ENCODE measurements at places on chromosomes 16 and 17. TPM values are rescaled to one million over a fixed set of nuclear protein-coding genes. Genes with fewer than 3 reads are reported as not detected.

- DNase-seq, result no peak
These were observed 1.2 kb downstream of the MIEF2 start for GRCh38 chr17:18261659-18262058.

DNA sequence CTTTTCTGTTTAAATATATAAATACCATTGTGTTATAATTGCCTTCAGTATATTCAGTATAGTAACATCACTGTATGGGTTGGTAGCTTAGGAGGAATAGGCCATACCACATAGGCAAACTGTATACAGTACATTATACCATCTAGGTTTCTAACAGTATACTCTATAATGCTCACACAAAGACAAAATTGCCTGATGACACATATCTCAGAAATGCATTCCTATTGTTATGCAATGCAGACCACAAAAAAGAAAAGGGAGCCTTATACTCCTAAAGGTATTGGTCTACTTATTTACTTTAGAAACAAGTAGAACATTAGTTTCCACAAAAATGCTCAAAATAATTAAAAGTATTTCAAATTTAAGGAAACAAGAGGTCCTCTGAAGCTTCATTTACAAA is 47.9 kb downstream of the SETD6 start:
- no peak for DNase-seq

Gene CLUH
- total RNA-seq, result 65.5 TPM

DNA sequence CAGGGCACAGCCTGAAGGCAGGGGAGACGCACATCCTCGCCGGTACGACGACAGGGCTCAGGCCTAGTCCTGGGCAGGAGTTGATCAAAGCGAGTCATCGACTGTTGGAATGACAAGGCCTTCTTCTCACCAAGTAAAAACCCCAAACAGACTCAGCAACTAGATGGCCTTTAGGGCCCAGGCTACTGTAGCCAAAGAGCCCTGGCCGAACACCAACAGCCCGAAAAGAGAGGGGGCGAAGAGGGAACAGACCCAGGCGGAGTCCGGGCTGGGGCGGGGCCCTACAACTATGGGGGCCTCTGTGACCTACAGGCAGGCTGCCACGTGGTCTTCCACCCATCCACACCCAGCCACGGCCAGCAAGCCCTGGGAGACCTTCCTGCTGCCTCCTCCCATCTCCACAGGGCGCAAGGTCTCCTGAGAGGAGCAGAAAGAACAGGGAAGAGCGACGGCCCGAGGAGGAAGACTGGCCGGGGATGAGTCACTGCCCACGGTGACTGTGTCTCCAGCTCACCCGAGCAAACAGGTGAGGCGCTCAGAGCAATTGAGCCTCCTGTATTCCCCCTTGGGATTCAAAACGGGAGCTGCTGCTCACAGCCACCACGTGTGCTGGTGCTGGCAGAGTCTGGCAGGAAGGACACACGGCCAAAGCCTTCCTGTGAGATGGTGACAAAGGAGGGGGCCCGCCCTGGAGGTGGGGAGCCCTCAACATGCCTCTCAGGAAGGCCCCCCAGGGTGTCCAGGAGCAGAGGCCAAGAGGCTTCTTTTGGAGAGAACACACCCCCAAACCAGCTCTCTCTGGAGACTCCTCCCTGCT is 17.7 kb downstream of the SLC16A3 start:
- peak; percentile 22 for DNase-seq

Gene TMEM235
- not detected for total RNA-seq

GRCh38 chr16:68626557-68626956 is 18.6 kb upstream of the CDH3 start:
- DNase-seq, result no peak

GRCh38 chr17:17877529-17878358 is 41.0 kb upstream of the SREBF1 start:
- peak; percentile 82 for DNase-seq

- no peak for DNase-seq
These were observed 434.8 kb downstream of the SLC39A11 start for GRCh38 chr17:72657467-72658317.

DNA sequence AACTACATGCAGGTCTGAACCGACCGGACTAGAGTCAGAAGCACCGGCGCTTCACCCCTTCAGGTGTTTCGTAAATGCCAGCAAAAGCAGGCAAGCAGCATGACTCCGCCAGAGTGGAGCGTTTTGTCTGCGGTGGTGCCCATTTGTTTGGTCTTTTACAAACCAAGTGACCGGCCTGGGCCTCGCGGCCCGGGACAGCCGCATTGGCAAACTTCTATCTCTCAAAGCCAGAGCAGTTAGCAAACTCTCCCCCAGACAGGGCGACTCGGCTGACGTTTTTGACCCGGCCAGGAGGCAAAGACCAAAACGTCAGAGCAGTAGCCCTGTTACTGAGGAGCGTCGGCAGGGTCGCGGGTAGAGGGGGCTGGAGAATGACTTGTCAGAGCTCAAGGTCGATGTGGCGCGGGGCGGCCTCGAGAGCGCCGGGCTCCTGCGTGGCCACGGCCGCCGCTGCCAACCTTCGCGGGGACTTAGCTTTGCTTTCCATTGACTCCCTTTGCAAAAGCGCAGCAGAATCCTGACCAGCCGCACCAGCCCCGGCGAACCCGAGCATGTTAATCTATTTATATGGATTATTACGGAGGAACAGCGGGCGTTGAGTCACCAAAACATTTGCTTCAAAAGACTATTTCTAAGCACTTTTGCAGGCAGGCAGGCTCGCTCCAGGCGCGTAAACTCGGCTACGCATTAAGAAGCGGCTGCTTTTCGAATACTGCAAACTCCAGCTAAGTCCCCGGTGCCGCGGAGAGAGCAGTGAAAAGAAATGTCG is 763 bp upstream of the SOX9 start:
- peak; percentile 50 for DNase-seq

- no peak for DNase-seq
These were observed 39.3 kb upstream of the GNG13 start for GRCh38 chr16:839643-840408.

Gene ATPAF2
- total RNA-seq, result 9.6 TPM

- DNase-seq, result peak; percentile 53
These were observed 5.5 kb upstream of the KIF22 start for GRCh38 chr16:29784901-29785500.

- DNase-seq, result no peak
These were observed 8.1 kb upstream of the NLRP1 start for GRCh38 chr17:5592382-5592781.

Gene RANBP10
- 13.5 TPM for total RNA-seq

DNA sequence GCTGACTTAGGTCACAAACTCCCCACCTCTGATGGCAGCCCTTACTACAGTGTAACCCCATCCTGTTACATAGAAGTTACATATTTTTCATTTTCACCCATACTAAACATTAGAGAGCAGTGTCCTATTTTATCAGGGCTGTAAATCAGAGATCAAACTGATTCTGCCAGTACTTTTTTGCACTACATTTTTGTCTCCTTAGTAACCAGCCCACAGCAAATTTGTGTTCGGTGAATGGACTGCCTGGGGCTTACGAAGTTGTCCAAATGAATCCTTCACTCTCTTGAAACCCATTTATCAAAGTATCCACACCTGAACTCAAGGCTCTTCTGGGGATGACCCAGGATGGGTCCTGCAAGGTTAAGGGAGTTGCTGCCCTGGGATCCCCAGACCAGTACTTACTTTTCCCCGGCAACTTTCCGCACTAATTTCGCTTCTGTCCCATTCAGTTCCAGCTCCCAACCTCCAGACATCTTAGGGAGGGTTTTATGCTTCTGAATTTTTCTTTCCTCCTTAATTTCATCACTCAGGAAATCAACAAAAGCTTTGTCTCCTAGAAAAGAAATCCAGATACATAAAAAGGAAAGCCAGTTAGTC is 1.1 kb downstream of the C1QBP start:
- DNase-seq, result no peak

DNA sequence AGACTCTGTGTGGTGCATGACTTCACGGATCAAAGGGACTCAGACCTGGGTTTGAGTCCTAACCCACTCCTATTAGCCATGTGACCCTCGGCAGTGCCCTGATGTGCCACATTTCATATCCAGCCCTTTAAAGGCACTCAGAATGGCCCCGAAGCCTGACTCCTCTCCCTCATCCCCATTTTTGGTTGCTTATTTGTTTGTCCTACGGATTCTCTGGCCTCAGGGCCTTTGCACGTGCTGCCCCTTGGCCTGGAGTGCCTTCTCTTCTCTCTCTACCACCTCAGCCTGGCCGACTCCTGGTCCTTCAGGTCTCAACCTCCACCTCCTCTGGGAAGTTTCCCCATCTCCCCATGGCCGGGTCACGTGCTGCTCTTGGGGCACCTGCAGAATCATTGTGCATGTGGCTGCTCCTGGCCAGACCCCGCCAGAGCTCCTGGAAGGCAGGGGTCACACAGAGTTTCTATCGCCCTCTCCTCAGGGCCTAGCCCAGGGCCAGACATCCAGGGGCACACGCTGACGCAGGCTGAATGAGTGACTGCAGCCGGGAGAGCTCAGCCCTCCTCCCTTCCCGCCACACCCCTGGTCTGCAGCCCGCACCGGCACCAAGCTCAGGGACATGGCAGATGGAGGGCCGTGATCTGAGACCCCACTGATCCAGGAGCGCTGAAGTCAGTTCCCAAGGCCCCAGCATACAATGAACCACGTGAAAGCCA is 22.0 kb upstream of the CIBAR2 start:
- no peak for DNase-seq

- peak; percentile 77 for DNase-seq
These were observed 1.0 kb downstream of the HS3ST3A1 start for GRCh38 chr17:13600475-13601321.

GRCh38 chr16:31149332-31149731 is 534 bp downstream of the PRSS36 start:
- DNase-seq, result no peak

Gene TNK1
- 9.0 TPM for total RNA-seq

DNA sequence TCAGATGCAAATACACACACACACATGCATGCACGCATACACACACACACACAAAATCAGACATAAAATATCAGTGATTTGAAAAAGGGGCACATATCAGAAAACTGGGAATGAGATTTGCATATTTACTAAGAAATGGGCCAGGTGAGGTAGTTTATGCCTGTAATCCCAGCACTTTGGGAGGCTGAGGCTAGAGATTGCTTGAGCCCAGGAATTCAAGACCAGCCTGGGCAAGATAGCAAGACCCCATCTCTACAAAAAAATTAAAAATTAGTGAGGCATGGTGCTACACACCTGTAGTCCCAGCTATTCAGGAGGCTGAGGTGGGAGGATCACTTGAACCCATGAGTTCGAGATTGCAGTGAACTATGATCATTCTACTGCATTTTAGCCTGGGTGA is 22.4 kb upstream of the PNPO start:
- DNase-seq, result no peak

- no peak for DNase-seq
These were observed 41.1 kb downstream of the TMEM11 start for GRCh38 chr17:21172846-21173245.

GRCh38 chr16:48537275-48537674 is 72.7 kb downstream of the N4BP1 start:
- DNase-seq, result no peak

GRCh38 chr17:58764373-58764772 is 8.7 kb downstream of the PPM1E start:
- no peak for DNase-seq

DNA sequence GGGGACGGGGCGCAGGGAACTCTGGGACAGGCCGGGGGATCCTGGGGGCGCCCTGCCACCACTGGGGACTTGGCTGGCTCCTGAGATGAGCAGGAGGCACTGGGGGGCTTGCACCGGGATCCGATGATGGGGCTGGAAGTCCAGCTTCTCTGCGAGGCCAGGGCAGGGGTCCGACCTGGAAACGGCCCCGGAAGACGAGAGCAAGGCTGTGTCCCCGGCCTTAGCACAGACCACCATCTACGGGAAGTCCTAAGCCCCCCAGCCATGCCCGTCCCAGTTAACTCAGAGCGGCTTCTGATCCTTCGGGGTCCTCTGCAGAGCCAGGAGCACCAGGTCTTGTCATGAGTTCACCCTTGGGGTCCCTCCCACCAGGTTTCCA is 573 bp downstream of the CDT1 start:
- no peak for DNase-seq

- no peak for DNase-seq
These were observed 49.9 kb downstream of the TEX14 start for GRCh38 chr17:58641887-58642311.

Gene PHF23
- total RNA-seq, result 8.1 TPM

Gene TAC4
- not detected for total RNA-seq

Gene GDPD1
- total RNA-seq, result 0.60 TPM

GRCh38 chr17:78154903-78155811 is 9.0 kb downstream of the C17orf99 start:
- no peak for DNase-seq

DNA sequence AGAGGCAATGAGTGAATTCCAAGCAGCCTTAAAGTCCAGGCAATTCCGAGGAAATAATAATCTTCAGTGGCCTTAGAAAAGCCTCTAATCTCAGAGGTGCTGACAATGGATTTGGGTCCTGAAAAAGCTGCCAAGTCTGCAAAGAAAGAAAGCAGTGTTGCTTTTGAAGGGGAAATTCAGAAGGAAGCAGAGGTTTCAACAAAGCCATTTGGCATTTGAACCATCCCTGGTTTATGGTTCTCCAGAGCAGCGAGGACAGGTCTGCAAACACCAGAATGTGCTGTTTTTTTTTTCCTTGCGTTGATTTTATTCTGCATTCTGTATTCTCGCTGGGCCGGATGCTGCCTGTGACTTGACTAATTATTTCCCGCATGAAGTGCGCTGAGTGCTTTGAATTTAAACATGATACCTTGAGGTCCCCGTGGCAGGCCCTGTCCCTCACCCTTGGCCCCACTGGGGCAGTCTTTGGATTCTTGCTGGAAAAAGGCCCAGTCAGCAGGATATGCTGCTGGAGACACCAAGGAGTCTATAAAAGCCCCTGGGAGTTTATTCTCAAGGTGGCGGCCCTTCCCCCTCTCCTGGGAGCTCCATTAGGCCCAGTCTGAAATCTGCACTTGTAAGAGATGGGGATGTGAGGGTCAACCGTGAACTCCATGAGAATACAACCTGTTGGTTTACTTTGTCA is 338.3 kb downstream of the HAPSTR1 start:
- no peak for DNase-seq
